ENCODE measurements at places on chromosomes 5 and 9. TPM values are rescaled to one million over a fixed set of nuclear protein-coding genes. Genes with fewer than 3 reads are reported as not detected.

Gene GPR107
- 21.8 TPM for total RNA-seq

Gene BHMT
- total RNA-seq: 0.16 TPM

Gene SPATA31E1
- not detected for total RNA-seq

Gene KIF4B
- 0.07 TPM for total RNA-seq

Gene ST8SIA4
- total RNA-seq: 0.67 TPM

Gene SPINK6
- total RNA-seq: not detected

Gene ACTBL2
- not detected for total RNA-seq

Gene FIBCD1
- 0.71 TPM for total RNA-seq

Gene BRINP1
- total RNA-seq: not detected

Gene LCP2
- 24.1 TPM for total RNA-seq

Gene AGXT2
- total RNA-seq: not detected

Gene RANBP17
- 0.13 TPM for total RNA-seq

Gene SLC45A2
- 0.13 TPM for total RNA-seq

Gene ADAMTSL1
- total RNA-seq: not detected

Gene CCDC171
- total RNA-seq: 0.27 TPM

Gene CXCL14
- not detected for total RNA-seq

Gene CHSY3
- not detected for total RNA-seq

Gene HCN1
- total RNA-seq: not detected

Gene SLC1A1
- 0.16 TPM for total RNA-seq

Gene TXNDC8
- not detected for total RNA-seq

Gene FOXD4L5
- total RNA-seq: 0.16 TPM

Gene GFI1B
- 73.4 TPM for total RNA-seq

Gene SLC34A1
- not detected for total RNA-seq

Gene NUTM2G
- not detected for total RNA-seq

Gene FYB1
- total RNA-seq: 22.5 TPM

Gene PCDHAC2
- total RNA-seq: not detected

Gene FAM151B
- not detected for total RNA-seq
